ENCODE measurements at places on chromosomes 6 and 20.

DNA sequence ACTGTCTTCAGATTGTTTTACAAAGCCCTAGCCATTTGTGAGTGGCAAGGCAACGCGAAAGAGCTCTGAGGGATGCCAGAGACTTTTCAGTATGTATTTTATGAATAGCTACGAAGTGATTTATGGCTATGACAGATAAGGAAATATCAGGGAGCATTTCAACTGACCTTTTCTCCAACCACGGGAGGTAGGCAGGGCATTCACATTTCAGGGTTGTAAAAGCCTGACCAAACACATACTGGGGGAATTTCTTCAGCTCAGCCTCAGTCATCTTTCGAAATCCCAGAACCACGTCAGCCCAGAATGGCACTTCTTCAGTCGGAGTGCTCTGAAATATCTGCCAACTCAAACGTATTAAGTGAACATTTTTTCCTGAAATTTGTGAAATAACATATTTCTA lies 10.8 kb downstream of the DDO start:
- no peak for DNase-seq

DNA sequence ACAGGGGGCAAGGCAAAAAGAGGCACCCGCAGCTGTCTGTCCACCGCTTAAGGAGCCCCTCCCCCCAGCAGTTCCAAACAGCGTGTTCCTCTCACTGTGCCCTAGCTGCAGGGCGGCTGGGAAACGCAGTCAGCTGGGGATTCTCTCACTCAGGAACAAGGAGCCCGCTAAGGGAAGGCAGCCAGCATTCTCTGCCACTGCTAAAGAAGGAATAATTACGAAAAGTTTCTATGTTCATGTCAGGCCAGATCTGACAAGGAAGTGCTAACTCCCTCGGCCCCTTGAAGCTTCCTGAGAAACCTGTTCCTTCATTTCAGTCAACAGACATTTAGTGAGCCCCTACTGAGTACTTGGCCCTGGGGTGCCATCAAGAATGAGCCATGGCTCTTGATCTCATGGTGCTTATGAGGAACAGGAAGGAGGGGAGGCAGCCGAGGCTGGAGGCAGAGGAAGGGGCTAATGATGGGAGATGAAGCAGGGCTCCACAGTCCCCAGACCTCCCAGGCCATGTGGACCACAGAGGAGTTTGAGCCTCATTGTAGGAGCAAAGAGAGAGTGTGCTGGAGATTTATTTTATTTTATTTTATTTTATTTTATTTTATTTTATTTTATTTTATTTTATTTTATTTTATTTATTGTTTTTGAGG lies 101.7 kb upstream of the PMEPA1 start:
- DNase-seq: no peak

GRCh38 chr6:144171406-144171805 lies 21.1 kb downstream of the STX11 start:
- no peak for DNase-seq

- no peak for DNase-seq
Observed at GRCh38 chr6:6932341-6932740, 175.4 kb upstream of the RREB1 start.

DNA sequence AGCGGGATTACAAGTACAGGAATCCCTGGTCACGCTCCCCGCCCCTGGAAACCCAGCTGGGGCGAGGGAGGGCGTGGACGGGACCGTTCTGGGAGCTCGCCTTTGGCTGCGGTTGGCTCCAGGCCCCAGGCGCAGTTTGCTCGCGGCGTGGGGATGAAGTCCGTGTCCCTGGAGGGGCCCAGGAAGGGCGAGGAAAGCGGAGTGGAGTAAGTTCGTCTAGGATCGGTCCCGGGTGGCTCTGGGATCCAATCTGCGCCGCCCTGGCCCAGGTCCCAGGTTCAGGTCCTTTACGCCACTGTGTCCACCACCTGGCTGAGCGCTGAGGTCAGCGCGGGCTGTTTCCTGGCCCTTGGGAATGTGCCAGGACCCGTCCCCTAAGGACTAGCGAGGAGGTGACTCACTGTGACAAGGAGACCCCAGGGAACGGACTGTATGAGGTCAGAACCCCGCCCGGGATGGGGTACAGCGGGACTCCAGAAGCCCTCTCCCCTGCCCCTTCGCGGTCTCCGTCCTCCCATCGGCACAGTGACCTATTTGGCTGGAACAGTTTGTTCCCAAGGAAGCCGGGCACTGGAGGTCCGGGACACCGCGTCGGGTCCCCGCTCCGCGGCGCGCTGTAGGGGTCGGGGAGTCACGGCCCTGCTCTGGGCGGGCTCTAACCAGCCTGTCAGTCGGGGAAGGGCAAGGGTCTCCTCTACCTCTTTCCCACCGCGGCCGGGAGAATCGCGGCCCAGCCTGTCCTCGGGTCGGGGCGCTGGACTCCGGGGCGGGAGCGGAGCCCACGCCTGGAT lies 724 bp downstream of the CDKN1A start:
- DNase-seq: no peak

GRCh38 chr6:106446287-106446885 lies 85.9 kb downstream of the CRYBG1 start:
- DNase-seq: no peak

GRCh38 chr6:8557014-8557748 lies 121.8 kb upstream of the SLC35B3 start:
- no peak for DNase-seq

GRCh38 chr6:158488065-158488464 lies 71.8 kb upstream of the TMEM181 start:
- DNase-seq: peak; percentile 90

GRCh38 chr20:37853823-37854375 lies 49.0 kb upstream of the VSTM2L start:
- no peak for DNase-seq

DNA sequence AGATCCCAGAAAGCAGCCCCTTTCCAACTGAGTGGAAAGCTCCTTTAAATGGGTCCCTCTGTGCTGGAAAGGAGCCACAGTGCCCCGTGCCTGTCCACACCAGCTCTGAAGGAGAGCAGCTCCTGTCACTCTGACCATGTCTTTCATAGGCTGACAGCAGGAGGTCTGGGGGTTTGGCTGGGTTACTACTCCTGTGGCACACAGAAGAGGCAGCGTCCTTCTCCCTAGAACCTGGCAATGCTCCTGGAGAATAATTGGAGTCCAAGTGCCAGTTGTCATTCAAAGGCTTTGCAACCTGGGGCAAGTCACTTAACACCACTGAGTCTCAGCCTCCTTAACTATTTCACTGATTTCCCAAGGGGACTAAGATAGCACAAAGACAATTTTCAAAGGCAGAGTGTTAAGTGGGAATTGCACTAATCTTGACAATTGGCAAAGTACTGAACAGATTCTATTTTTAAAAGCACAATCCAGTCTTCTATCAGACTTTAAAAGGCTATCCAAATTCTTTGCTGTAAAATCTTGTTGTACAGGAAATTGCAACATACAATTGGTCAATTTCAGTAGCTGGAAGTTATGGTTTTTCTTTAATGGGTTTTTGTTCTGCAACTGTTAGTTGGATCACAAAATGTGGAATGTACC lies 457.2 kb downstream of the KIF16B start:
- DNase-seq: no peak

- DNase-seq: peak; percentile 60
Observed at GRCh38 chr6:139334806-139335446, 39.5 kb downstream of the CITED2 start.

GRCh38 chr20:38573413-38573812 lies 7.6 kb upstream of the ADIG start:
- no peak for DNase-seq

- no peak for DNase-seq
Observed at GRCh38 chr6:117573006-117573680, 29.2 kb downstream of the GOPC start.

- DNase-seq: no peak
Observed at GRCh38 chr20:31934968-31935764, 16.7 kb downstream of the PDRG1 start.

DNA sequence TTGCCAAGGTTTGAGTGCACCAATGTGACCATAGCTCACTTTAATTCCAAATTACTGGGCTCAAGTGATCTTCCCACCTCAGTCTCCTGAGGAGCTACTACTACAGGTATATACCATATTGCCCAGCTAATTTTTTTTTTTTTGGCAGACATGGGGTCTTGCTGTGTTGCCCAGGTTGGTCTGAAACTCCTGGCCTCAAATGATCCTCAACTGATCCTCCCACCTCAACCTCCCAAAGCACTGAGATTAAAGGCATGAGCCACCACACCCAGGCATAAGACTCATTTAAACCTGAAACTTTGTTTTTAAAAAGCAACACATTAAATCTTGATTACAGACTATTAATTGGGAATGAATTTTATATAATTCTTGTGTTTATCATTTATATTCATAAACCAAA lies 67.7 kb downstream of the ARHGAP18 start:
- DNase-seq: no peak

DNA sequence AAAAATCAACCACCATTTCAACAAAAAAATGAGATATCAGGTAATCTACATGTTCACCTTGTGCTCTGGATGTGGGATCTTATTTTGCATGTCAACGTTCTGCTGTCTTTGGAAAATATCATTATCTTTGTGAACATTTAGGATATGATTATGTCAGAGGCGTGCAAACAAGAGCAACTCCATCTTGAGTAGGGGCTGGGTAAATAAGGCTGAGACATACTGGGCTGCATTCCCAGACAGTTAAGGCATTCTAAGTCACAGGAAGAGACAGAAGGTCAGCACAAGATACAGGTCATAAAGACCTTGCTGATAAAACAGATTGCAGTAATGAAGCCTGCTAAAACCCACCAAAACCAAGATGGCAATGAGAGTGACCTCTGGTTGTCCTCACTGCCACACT lies 28.8 kb upstream of the ZBTB24 start:
- no peak for DNase-seq

DNA sequence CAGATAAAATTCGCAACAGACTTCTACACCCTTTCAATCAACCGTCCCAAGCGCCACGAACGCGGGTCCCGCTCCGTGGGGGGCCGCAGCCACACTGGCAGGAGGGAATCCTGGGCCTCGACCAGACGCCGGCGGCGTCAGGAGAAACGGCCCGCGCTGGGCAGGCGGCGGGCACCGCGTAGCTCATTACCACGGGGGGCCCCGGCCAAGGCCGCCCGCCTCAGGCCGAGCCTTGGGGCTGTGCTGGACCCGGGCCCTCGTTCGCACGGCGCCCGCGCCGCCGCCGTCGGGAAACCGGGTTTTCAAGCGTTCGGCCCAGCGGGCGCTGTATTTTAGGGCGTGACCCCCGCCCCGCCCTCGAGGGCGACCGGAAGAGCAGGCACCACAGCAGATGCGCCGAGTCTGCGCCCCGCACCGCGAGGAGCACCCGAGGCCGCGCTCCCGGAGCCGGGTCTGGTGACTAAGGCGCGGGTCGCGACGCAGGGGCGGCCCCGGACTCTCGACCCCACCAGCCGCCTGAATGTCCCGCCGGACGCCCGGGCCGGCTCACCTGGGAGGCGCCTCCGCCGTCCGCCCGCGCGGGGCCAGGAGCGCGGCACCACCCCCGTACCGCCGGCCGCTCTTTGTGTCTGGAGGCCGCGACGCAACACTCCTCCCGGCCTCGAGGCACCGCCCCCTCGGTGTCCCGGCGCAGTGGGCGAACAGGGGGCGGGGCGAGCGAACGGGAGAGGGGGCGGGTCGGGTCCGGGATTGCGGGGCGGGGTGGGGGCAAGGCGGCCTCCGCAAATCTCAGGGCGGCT lies at the start of gene NINL:
TSS of gene NINL (minus strand) at position 627 of the 800 bp plus-strand sequence. CDS start 58,944 bp downstream, outside the sequence.
- peak; percentile 89 for DNase-seq

GRCh38 chr20:7571101-7571500 lies 369.2 kb downstream of the HAO1 start:
- DNase-seq: no peak

GRCh38 chr6:36594816-36595643 lies 868 bp downstream of the SRSF3 start:
- DNase-seq: peak; percentile 26

GRCh38 chr6:138278326-138278725 lies 60.0 kb upstream of the PBOV1 start:
- peak; percentile 25 for DNase-seq

- DNase-seq: no peak
Observed at GRCh38 chr6:150196942-150197745, 54.3 kb downstream of the PPP1R14C start.

DNA sequence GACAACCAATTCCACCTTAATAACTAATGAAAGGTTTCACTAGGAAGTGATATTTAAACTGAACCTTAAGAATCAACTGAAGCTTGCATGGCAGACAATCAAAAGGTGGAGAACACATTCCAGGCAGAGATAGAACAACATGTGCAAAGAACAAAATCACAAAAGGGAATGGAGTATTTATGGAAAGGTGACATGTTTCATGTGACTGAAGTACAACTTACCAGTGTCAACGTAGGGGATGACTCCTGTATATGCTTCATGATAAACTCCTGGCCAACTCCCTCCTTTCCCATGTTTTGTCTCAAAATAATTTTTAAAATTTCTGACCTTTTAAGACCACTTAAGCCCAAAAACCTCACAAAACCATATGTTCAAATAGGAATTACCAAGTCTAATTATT lies 6.6 kb downstream of the PLN start:
- no peak for DNase-seq

DNA sequence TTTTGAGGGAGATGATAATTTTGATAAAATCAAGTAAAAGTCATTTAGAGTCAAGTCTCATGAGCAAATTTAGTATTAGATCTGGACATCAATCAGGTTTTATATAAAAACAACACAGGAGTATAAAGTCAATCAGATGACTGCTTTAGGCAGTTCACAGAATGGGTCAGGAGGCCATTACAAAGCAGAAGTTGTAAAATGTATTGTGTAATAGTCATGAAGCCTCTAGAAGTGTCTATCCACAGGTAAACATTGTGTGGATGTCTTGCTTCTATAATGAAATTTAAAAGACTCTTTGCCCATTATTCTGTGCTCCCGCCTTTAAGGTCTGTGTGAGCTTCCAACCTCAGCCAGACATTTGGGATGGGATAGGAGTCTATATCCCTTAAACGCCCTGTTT lies 28.8 kb downstream of the MAP7 start:
- DNase-seq: no peak

GRCh38 chr20:7038029-7038428 lies 270.5 kb downstream of the BMP2 start:
- no peak for DNase-seq

DNA sequence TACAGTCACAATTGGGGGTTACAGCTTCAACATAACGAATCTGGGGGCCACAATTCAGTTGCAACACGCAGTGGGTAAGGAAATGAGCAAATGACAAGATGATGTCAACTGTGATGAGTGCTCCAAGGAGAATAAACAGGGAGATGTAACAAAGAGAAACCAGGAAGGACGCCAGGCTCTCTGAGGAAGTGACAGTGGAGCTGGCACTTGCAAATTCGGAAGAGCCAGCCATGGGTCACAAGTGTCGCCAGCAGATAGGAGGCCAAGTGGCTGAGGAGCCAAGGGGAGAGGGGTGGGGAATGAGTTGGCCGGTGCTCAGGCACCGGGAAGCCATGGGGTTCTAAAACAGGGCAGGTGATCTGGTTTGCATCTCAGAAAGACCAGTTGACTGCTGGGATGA lies 136.4 kb downstream of the EYA2 start:
- DNase-seq: no peak

DNA sequence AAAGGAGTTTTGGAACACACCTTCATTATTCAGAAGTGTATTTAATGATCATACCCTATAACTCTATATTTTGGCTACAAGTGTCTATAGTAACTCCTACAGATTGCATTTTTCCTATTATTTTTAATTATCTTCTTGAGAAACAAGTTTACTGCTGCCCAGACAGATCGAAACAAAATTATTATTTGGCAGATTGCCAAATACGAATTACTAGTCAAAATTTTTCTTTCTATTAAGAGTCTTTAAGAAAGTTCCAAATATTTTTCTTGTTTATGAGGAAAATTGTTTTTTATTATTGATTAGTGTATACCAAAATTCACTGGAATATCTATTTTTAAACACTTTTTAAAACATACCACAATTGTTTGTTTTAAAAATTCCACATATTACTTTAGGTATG lies 821.9 kb upstream of the SLC35B3 start:
- no peak for DNase-seq
